ENCODE measurements at places on chromosomes 13 and 19.

- no peak for DNase-seq
Observed at GRCh38 chr19:46303691-46304397, 7.0 kb downstream of the HIF3A start.

GRCh38 chr19:48780631-48781391, 25.5 kb downstream of the FGF21 start:
- DNase-seq, result no peak

DNA sequence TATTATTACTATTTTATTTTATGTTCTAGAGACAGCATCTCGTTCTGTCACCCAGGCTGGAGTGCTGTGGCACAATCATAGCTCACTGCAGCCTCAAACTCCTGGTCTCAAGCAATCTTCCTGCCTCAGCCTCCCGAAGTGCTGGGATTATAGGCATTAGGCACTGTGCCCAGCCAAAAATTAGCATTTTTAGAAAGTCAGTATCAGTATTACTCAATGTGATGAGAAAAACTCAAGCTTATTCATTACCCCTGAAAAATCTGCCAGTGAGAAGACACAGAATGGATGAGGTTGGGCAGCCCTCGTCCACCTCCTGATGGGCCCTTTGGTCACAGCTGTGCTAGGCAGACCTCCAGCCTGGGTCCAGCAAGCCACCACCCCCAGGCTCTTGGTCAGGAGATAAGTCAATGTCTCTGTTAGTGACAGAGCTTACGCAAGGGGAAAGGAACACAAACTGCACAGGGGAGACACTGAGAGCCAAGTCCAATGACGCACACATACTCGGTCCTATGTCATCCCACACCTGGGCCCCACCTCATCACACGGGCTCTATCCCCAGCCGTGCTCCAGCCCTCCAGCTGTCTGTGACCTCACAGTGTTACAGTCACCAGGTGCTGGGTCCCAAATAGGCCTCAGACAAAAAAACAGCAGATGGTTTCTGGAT, 19.8 kb downstream of the PEPD start:
- DNase-seq, result no peak

GRCh38 chr19:42201489-42202289, 15.8 kb downstream of the DEDD2 start:
- DNase-seq, result no peak

- DNase-seq, result no peak
Observed at GRCh38 chr13:110173247-110173818, 133.6 kb downstream of the COL4A1 start.

GRCh38 chr13:71461892-71462291, 405.1 kb downstream of the DACH1 start:
- DNase-seq, result no peak

- DNase-seq, result no peak
Observed at GRCh38 chr13:113585896-113586295, 1.3 kb downstream of the TFDP1 start.
